Stomach (tissue), 19 donors: ENCODE measurements at places on chromosomes 16 and 17. TPM values are rescaled to one million over a fixed set of nuclear protein-coding genes. Genes with fewer than 3 reads are reported as not detected.
A peak's percentile ranks its signal among the peaks of the same experiment; 100 is the strongest.

ZNF205 gene
- total RNA-seq, result 9.1 TPM

EVI2A gene
- total RNA-seq, result not detected

KRTAP9-8 gene
- total RNA-seq, result not detected

KRT23 gene
- total RNA-seq, result not detected

GALK1 gene
- 10.1 TPM for total RNA-seq

FAM117A gene
- 0.58 TPM for total RNA-seq

CIBAR2 gene
- not detected for total RNA-seq

CYGB gene
- total RNA-seq, result not detected

VPS9D1 gene
- 40.6 TPM for total RNA-seq

SLC12A3 gene
- not detected for total RNA-seq

SBK1 gene
- 0.37 TPM for total RNA-seq

- no peaks in the 10 kb centered on the region for H3K36me3 ChIP-seq
- no peaks in the 10 kb centered on the region for H3K27me3 ChIP-seq
- no peaks in the 10 kb centered on the region for H3K4me1 ChIP-seq
- no peak overlapping the region for H3K4me3 ChIP-seq
- DNase-seq, result no peak
These were observed 53.6 kb downstream of the CDH11 start for GRCh38 chr16:65068151-65068740.

GRCh38 chr16:3026609-3027488 lies 3.0 kb downstream of the THOC6 start:
- no peak for DNase-seq
- H3K27ac ChIP-seq, result no peak overlapping the region
- H3K4me1 ChIP-seq, result peaks cover 66% of the 10 kb centered on the region
- no peak overlapping the region for H3K4me3 ChIP-seq
- peaks cover 3% of the 10 kb centered on the region for H3K27me3 ChIP-seq
- H3K36me3 ChIP-seq, result peaks cover 24% of the 10 kb centered on the region

DNA sequence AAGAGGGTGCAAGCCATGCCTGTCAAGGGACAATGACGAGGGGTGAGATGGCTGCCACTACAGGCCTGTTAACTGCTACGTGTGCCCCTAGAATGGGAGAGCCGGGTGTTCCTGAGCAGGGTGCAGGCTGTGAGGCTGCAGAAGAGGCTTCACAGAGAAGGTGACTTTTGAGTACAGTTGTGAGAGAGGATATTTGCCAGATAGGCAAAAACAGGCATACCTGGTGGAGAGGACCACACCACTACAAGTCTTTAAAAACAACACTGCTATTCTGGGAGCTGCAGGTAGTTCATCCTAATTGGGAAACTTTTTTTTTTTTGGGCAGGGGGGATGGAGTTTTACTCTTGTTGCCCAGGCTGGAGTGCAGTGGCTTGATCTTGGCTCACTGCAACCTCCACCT lies 50.7 kb upstream of the ICAM2 start:
- H3K4me3 ChIP-seq, result no peak overlapping the region
- peaks cover 75% of the 10 kb centered on the region for H3K36me3 ChIP-seq
- no peaks in the 10 kb centered on the region for H3K27me3 ChIP-seq
- DNase-seq, result no peak
- H3K4me1 ChIP-seq, result peaks cover 32% of the 10 kb centered on the region
- H3K27ac ChIP-seq, result no peak overlapping the region

GRCh38 chr17:17570798-17571716 lies 20.5 kb downstream of the PEMT start:
- H3K27ac ChIP-seq, result peak overlapping the region; percentile 29
- H3K4me1 ChIP-seq, result peaks cover 22% of the 10 kb centered on the region
- H3K36me3 ChIP-seq, result no peaks in the 10 kb centered on the region
- H3K4me3 ChIP-seq, result no peak overlapping the region
- peak; percentile 39 for DNase-seq

- H3K27ac ChIP-seq, result peak overlapping the region; percentile 69
- no peaks in the 10 kb centered on the region for H3K36me3 ChIP-seq
- DNase-seq, result no peak
- peaks cover 11% of the 10 kb centered on the region for H3K4me1 ChIP-seq
These were observed 26.4 kb downstream of the NPTX1 start for GRCh38 chr17:80449930-80450576.

GRCh38 chr17:55484575-55484974 lies 26.7 kb downstream of the SMIM36 start:
- DNase-seq, result no peak
- H3K36me3 ChIP-seq, result no peaks in the 10 kb centered on the region
- no peak overlapping the region for H3K4me3 ChIP-seq
- H3K27me3 ChIP-seq, result no peaks in the 10 kb centered on the region

DNA sequence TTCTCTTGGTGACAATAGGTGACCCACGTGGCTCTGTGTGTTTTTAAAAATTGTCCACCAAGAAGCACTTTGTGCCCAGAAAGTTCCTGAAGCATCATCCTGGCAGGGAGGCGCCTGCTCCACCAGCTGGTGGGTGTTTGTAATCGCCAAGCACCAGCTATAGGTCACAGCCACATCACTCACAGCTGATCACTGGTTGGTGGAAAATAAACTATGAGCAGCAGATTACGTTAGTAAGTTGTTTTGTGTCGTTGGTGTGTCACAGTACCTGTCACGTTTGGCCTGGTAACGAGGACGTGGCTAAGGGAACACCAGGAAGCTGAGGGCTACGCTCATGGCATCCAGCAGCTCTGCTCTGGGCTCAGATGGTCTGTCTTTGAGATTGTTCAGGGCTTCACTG lies 10.1 kb downstream of the MRM3 start:
- H3K27ac ChIP-seq, result no peak overlapping the region
- H3K4me1 ChIP-seq, result peaks cover 25% of the 10 kb centered on the region
- no peaks in the 10 kb centered on the region for H3K27me3 ChIP-seq
- peaks cover 60% of the 10 kb centered on the region for H3K36me3 ChIP-seq

DNA sequence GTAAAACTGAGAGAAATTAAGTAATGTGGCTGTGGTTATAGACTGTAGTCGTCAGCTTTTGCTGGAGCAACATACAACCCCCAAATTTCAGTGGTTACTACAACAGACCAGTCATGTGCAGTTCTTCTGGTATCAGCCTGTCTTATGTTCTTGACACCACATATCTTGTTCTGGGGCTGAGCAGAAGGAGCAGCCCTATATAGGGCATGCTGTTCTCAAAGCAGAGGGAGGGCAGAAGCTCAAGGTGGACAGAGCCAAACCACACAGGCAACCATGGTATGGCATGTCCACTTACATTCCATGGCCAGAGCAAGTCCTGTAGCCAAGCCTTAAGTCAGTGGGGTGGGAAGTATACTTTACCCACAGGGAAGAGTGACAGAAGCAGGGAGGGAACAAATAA lies 7.7 kb downstream of the PRKAR1A start:
- peaks cover 68% of the 10 kb centered on the region for H3K36me3 ChIP-seq
- H3K27ac ChIP-seq, result no peak overlapping the region
- no peak overlapping the region for H3K4me3 ChIP-seq
- no peaks in the 10 kb centered on the region for H3K27me3 ChIP-seq

DNA sequence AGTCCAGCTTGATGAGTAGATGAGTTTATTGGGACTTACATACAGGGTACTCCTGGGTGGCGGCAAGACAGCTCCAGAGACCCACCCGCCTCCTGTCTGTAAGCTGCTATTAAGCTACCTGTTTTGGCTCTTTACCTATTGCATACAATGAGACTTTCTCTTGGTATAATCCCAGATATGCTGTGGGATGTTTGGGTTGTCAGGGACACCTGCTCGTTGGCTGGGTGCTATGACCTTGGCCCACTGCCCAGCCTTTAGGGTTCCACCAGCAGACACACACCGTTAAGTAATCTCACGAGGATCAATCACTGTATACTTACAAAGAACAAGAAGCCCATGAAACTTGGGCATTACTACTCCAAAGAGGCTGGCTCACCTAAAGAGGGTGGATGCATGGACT lies 116.4 kb downstream of the NPIPB5 start:
- no peak overlapping the region for H3K27ac ChIP-seq
- H3K4me3 ChIP-seq, result no peak overlapping the region
- H3K27me3 ChIP-seq, result no peaks in the 10 kb centered on the region
- no peaks in the 10 kb centered on the region for H3K36me3 ChIP-seq
- no peak for DNase-seq
- no peaks in the 10 kb centered on the region for H3K4me1 ChIP-seq

- H3K27ac ChIP-seq, result no peak overlapping the region
- DNase-seq, result no peak
- H3K36me3 ChIP-seq, result no peaks in the 10 kb centered on the region
- no peaks in the 10 kb centered on the region for H3K27me3 ChIP-seq
These were observed 94.1 kb downstream of the USP32 start for GRCh38 chr17:60297760-60298401.

- no peaks in the 10 kb centered on the region for H3K27me3 ChIP-seq
- peaks cover 22% of the 10 kb centered on the region for H3K4me1 ChIP-seq
- H3K36me3 ChIP-seq, result no peaks in the 10 kb centered on the region
- peak overlapping the region; percentile 73 for H3K27ac ChIP-seq
- DNase-seq, result peak; percentile 83
These were observed 30.7 kb upstream of the MED9 start for GRCh38 chr17:17445925-17446665.
